T-helper 1 cell (primary cell): ENCODE measurements at places on chromosomes 4 and X.

DNA sequence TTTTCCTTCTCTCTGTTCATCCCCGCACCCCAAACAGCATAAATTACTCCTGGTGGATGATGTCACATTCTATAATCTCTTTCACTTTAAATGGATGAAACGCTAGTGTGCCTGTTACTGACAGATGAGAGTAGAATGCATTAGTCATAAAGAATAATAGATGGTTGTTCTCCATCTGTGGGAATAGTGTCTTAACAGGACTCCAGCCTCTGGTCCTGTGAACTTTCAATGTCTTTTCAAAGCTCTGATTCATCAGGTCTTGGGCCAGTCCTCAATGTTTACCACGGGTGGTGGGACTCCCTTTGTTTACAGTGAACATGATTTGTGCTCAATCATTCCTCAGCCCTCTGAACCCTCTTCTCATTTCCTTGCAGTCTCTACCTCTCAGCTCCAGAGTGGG, 182.6 kb downstream of the GABRB1 start:
- no peak for DNase-seq

DNA sequence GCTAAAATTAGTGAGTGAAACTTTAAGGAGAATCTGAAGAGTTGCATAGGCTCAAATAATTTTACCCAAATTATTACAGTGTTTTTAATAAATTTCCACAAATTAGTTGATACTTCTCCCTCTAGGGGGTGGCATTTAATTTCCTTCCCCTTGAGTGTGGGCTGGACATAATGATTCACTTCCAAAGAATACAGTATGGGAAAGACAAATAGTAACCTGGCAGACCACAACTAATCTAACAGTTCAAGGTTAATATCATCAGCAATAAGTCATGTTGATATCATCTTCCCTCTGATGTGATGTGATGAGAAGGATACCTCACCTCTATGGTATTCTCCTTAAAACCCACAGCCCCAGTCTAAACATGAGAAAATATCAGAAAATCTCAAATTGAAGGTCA, 15.5 kb downstream of the PFKFB1 start:
- no peak for DNase-seq

DNA sequence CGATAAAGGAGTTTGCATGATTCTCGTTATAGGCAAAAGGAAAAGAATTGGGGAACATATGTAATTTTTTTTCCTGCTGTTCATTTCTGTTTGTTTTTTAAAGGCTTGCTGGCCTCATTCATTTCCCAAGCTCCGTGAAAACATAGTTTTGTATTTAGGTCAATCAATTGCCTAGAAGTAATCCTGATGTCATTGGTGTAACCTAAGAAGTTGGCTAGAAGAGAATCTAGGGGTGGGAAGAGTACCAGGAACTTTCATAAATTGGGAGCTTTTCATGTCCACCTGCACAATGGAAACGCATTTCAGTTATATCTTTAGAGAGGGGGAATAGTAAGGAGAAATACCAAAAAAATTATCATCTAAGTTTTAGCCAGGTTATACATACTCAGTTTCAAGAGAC, 3.8 kb downstream of the RAPGEF2 start:
- DNase-seq: no peak

GRCh38 chrX:38515291-38515690, 46.1 kb upstream of the TSPAN7 start:
- DNase-seq: no peak

GRCh38 chr4:104393655-104394324, 100.9 kb downstream of the CXXC4 start:
- DNase-seq: no peak

DNA sequence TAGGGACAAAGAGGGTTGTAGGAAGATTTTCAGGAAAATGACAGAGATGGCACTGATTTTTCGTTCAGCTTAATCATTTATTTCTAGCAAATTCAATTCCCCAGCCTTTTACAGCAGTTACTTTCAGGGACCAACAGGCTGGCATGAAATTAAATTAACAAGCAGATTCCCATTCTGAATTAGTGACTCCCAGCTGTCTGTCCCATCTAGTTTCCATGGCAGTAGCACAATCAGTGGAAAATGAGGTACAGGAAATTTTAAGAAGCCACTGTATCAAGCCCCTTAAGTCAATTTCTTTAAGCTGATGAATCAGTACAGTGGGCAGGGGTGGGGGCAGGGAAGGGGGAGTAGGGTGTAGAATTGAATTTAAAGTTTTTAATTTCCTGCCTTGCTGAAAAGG, 121.1 kb upstream of the TEX13C start:
- DNase-seq: no peak

DNA sequence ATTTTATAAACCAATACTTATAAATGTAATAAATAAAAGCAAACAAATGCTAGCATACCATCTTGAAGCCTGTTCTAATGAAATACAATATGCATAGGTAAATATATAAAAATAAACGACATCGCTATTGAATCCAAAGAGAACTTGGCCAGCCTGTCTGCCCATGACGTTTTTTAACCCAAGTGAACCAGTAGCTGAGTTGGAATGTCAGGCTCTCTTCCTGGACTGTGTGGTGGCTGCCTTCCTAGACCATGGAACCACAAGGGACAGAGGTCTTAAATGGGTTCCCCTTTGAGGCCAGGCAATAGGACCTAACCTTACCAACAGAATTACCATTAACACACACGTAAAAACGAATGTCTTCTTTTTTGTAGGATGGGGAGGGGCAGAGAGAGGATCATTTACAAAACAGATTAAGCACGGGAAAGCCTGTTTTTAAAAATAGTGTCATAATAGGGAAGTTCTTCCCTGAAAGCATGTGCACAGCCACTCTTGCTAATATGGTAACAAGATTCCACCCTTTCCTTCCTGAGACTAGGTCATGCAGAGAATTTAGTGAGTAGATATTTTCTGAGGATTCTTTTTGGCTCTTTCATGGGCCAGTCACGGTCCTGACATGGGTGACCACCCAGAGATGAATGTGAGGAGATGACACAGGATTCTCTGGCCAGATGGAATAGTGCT, 69.4 kb upstream of the ACSL1 start:
- DNase-seq: no peak

DNA sequence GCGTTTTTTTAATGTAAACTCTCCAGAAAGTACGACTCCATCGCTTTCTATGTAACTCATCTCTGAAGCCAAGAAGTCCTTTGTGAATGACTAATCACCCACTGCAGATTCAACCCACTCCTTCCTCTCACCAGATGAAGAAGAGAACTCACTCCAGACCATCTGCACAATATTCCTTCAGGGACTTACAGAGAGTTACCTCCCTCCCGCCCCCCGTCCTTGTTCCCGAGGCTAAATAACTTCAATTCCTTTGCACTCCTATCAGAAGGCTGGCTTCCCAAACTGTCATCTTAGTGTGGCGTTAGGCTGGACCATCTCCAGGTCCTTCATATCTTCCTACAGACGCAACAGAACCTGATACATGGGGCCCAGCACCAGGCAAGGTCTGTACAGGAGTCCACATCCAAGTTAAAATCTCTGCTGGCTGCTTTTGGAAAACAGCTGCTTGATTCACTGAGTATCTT, 82.4 kb downstream of the AFAP1 start:
- DNase-seq: no peak

DNA sequence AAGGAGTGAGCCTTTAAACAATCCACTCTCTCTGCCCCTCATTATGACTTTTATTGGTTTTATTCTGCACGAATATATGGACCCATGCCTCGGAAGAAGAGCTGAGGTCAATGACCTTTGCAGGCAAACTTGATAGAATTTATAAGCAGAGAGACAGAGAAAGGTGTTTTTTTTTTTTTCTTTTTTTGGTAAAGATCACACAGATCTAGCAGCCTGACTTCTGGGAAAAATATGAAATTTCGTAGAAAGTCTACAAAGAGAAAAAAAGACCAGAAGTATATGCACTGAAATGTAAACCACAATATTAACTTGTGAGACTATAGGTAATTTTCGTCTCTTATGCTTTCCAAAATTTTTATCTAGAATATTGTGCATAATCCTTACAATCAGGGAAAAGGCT, 61.6 kb downstream of the LEF1 start:
- no peak for DNase-seq

GRCh38 chr4:71828470-71828869, 44.6 kb upstream of the GC start:
- DNase-seq: no peak

- DNase-seq: no peak
Measured at GRCh38 chr4:82667761-82668480, 106.1 kb upstream of the TMEM150C start.

DNA sequence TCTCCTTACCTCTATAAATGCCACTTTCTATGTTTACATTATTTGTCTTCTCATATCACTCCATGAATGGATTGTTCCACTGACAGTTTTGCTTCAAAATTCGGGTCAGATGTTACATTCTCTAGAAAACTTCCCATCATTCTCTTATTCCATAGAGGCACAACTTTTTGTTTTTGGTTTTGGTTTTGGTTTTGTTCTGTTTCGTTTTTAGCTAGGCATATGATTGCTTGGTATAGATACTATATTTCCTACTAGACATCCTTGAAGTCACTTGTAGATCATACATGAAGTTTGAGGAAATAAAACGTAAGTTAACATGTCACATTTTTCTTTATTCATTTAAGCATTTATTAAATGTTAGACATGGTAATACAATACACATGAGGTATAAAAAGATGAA, 961.0 kb downstream of the PCDH18 start:
- DNase-seq: no peak

- DNase-seq: peak; percentile 18
Measured at GRCh38 chr4:2042204-2042946, 16.8 kb upstream of the NAT8L start.

- DNase-seq: no peak
Measured at GRCh38 chrX:55326985-55327384, 62.3 kb upstream of the PAGE3 start.

GRCh38 chr4:87196927-87197326, 23.5 kb downstream of the KLHL8 start:
- DNase-seq: no peak

DNA sequence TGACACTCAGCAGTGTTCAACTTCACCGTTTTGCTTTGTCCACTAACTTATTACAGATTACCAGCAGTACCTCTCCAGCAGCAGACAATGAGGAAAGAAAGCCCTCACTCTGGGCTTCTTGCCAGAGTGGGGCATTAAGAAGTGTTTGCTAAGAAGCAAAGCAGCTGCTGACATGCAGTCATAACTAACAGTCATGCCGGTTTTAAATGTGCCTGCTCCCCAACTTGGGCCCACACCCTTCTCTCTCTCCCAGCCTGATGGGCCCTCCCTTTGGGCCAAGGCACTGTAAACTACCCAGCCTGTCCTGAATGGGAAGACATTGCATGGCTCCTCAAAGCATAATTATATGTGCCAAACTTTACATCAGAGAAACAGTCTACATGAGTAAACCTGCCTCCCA, 54.6 kb upstream of the HHIP start:
- DNase-seq: no peak

DNA sequence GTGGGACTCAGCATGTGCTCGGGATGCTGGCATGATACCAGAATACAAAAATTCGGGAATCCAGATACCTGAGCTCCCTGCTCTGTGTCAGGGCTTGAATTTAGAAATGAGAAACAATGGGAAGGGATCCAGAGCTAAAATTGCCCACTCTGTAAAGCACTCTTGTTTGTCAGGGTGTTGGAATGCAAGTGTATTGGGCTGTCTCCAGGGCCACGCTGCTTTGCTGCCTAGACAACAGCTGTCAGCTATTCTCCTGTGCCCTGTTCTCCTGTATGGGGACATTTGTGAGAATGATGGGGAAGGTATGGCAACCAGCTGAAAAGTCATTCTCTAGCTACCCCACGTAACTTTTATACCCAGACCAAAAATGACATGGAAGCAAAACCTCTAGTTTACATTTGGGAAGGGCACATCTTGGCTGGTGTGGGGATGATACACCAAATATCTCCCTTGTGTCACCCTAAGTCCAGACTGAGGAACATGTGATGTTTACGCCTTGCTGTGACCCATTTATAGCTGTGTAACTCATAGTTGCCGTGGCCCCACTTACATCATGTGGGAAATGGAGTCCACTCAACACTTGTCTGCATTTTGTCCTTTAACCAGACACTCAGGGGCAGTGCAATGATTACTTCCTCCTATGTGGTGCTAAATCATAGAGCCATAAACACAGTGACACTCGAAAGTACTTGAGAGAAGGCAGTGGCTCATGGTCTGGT, 46.6 kb downstream of the SMPX start:
- DNase-seq: no peak

GRCh38 chr4:55079451-55080173, 45.8 kb downstream of the KDR start:
- DNase-seq: no peak

- no peak for DNase-seq
Measured at GRCh38 chrX:39675619-39676018, 422.1 kb downstream of the BCOR start.

DNA sequence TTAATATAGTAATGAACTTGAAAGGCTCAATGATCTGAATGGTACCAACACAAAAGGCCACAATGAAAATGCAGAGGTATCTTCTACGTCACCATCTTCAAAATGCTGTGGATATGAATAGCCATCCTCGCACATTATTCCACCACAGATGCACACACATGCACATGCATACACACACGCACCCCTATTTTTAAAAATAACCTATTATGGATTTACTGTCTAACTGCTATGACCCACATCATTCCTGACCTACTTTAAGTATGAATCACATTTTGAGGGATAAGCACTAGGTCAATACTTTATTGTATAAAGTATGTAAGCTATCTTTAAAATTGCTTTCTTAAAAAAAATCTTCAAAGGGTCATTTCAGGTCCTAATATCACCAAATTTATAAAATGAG, 24.4 kb upstream of the CORIN start:
- no peak for DNase-seq

GRCh38 chr4:133513901-133514300, 364.8 kb downstream of the PCDH10 start:
- DNase-seq: no peak

- no peak for DNase-seq
Measured at GRCh38 chr4:123698556-123698955, 302.0 kb downstream of the SPRY1 start.

DNA sequence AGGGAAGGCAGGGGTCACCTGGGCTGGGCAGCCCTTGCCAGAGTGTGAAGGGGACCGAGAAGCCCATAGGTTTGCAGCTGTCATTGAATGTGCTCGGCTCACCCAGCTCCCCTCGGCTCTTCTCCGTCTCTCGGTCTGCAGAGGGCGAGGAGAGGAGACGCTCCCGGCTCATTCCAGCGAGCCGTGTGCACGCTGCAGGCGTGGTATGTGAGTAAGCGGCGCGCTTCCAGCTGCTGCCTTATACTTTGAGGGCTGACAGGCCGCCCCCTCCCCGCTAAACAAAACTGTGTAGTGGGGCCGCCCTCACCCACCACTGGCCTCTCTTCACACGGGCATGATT, 23.0 kb upstream of the BCORL1 start:
- DNase-seq: no peak

GRCh38 chr4:2743518-2744445, 12.4 kb downstream of the TNIP2 start:
- DNase-seq: no peak

- DNase-seq: no peak
Measured at GRCh38 chr4:39994406-39994805, 16.7 kb upstream of the PDS5A start.

DNA sequence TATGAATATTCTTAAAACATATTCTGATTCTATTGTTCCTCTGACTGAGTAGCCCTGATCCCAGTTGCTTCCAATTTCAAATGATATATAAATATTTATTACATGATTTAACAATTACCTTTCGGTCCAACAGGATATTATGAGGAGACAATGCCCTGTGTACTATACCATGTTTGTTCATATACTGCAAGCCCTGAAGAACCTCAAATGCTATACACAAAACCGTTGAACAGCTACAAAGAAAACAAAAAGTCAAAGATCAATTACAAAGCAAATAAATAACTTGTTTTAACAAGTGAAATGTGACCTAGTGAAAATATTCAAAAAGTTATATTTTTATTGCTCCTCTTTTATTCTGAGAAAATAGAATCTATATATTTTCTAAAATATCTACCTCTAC, 54.0 kb downstream of the TBCK start:
- DNase-seq: no peak
